ENCODE measurements at places on chromosomes 11 and 22.

DNA sequence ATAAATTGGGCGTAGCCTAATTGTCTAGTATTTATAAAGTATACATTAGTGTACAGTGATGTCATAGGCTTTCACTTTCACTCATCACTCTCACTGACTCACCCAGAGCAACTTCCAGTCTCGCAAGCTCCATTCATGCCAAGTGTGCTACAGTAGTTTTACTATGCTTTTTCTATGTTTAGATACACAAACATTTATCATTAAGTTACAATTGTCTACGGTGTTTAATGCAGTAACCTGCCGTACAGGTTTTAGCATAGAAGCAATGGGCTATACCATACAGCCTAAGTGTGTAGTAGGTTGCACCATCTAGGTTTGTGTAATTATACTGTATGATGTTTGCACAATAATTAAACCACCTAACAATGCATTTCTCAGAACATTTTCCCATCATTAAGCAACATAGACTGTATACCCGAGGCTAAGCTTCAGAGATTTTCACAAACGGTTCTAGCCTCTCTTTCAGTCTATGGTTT is 17.5 kb downstream of the OR9G1 start:
- DNase-seq: no peak

DNA sequence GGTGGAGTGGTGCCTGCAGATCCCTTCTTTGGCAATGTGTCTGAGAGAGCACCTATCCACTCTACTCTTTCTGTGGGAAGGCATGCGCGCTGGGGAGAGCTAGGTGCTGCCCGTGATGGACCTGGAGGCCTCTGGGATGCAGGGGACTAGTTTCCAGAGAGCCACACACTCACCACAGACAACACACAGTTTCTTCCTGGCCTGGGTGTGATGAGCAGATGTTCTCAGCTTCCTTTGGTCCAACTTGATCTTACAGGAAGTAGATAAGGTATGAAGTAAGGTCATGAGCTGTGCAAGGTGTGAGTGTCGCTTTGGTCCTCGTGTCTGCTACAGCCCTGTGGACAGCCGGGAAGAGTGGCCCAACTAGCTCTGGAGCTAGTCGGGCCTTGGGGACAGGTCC is 27.3 kb upstream of the SUSD2 start:
- no peak for DNase-seq

DNA sequence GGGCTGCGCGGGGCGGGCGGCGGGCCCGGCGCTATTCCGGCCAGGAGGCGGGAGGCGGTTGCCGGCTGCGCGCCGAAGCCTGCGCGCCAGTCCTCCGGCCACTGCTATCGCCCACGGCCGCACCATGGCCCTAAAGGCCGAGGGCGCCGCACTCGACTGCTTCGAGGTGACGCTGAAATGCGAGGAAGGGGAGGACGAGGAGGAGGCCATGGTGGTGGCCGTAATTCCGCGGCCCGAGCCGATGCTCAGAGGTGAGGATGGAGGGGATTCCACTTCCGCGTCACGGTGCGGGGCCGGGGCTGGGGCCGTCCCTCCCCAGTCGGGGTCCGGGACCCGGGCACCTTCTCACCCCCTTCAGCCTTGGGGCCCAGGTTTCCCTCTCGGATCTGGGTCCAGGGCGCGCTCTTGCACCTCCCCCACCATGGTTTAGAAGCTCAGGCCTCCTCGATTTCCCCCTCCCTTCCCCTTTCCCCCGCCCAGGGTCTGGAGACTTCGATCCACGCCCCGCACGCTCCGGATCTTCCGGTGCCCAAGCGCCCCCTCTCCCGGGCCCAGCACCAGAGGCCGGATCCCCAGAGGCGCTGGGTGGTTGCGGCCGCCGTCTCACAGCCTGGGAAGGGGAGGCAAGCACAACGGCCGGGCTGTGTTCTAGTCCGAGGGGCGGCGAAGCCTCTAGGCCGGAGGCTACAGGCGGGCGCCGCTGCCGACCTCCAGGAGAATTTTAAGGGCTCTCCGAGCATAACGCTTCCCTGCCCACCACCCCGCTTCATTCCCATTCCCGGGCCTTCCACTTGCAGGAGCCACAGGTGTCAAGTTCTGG is 517 bp downstream of the SPINDOC start:
- no peak for DNase-seq

DNA sequence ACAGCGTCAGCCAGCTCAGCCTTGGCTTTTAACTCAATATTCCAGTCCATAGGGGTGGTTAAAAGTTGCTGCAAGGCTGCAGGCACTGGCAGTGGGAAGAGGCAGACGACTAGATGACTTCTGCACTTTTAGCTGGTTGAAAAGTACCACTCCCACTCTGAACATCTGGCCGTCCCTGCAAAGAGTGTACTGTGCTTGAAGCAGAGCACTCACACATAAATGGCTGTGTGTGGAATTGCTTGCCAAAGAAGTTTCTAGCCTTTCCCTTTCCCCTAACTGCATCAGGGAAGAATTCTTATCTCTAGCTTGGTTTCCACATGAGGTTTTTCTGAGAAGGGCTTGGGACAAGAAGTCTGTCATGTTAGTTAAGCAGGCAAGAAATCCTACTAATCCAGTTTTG is 5.1 kb upstream of the PHLDB1 start:
- no peak for DNase-seq

DNA sequence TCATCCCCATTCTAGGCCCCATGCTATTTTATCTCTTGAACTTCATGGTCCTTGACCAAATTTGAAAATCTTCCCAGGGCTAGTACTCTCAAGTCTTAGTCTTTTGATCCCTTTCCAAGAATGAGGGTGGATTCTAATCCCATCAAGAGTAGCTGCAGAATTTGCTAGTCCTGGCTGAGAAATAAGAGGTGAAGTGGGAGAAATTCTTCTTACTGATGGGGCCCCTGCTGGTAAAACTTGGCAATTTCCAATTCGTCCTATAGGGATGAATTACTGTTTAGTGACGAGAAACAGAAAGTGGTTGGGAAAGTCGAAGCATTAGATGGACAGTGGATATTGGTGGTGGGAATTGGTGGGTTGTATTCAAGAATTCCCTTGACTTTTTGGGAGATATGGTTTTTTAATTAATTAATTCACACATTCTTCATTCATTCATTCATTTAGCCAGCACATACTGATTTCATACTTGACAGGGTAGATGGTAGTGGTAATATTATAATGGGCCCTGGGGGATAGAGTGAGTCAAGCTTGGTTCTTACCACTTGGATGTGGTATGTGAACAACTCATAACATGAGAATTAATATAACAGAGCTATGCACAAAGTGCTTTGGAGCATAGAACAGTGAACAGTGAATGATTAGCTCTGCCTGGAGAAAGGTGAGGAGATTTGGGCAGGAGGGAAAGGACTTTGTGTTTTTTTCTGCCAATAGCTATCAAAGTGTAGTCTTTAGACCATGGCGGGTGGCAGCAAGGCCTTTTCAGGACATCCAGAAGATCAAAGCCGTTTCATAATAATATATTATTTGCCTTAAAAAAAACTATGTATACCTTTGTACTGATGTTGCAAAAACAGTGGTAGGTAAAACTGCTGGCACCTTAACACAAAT is 103.8 kb downstream of the STIM1 start:
- DNase-seq: no peak

GRCh38 chr11:121341609-121342008 is 49.0 kb downstream of the SC5D start:
- no peak for DNase-seq

DNA sequence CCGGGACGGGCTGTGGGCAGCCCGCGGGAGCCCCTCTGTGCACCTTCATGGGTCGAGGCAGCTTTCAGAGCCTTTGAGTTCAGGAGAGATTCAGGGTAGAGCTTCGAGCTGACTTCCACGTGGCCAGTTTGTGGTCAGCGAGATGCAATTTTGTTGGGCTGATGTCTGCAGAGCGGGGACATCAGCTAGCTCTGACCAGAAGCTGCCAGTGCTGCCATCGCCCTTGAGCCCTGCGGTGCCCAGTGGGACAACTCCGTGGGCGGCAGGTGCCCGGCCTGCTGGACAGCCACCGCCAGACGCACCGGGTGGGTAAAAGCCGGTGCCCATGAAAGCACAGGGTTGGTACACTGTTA is 719 bp downstream of the TALDO1 start:
- DNase-seq: no peak

DNA sequence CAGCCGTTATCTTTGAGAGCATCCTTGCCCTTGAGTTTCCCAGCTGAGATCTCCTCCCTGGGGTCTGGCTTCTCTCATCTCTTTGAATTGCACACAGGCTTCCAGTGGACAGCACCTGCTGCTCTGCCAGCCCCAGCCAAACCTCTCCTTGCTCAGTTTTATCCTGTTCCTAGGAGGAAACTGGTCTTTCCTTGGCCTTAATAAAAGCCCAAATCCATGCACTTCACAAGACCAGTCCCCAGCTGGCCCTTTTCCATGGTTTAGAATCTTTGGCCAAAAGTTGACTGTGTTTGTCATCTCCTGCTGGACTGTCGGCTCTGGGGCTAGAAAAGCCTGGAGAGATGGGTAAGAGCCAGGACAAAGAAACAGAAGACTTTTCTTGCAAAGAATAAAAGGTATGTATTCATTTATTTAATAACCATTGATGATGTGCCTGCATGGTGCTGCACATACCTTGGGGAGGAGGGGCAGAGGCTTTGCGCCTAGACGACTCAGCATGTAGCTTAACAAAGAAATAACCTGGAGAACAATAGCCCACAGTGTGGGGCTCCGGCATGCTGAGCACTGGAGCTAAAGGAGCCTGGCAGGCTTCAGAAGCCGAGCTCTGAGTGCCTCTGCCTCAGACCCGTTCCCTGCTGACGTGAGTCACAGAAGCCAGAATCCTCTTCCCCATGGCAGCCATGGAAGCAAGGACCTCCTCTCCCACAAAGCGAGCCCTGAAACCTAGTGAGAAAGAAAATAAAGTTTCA is 319.3 kb upstream of the B3GAT1 start:
- DNase-seq: no peak

- no peak for DNase-seq
These were observed 2.4 kb upstream of the HINFP start for GRCh38 chr11:119118946-119119345.
